ENCODE measurements at places on chromosomes 4 and X.

- DNase-seq = no peak
Measured at GRCh38 chr4:84814094-84814750, 152.3 kb downstream of the WDFY3 start.

DNA sequence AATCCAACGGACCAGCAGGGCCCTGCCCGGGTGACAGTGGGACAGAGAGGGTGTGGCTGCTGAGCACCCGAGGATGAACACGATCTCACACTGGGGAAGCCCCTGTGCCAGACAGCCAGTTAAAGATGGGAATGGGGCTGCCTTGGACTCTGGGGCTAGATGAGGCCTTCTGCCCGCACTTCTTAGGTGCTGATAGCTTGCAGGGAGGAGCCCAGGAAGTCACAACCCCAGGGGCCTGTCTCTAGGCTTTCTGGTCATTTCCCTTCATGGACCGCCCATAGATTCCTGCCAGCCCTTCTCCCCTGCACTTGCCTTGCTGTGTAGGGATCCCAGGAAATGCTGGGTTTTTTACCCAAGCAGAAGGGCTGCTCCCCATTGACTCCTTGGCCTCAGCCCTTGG is 6.2 kb downstream of the ZNF275 start:
- no peak for DNase-seq

GRCh38 chrX:138709886-138710791 is 1.4 kb downstream of the FGF13 start:
- DNase-seq = no peak

DNA sequence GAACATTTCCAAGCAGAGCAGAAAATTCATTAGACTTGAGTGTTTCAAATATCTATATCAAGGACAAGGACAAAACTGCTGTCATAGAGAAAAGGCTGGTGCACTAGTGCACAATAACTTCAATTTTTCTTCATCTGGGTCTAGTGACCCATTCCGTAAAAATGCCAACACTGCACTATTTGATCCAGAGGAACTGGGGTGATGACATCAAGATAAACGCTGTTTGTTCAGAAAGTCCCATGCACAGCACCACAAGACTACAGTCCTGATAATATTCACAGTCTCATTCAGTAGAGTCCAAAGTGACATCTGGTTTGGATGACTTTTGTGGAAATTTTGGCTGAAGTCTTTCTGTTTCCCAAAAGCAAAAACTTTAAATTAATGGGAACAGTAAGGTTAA is 303.5 kb upstream of the GALNT7 start:
- DNase-seq = no peak

DNA sequence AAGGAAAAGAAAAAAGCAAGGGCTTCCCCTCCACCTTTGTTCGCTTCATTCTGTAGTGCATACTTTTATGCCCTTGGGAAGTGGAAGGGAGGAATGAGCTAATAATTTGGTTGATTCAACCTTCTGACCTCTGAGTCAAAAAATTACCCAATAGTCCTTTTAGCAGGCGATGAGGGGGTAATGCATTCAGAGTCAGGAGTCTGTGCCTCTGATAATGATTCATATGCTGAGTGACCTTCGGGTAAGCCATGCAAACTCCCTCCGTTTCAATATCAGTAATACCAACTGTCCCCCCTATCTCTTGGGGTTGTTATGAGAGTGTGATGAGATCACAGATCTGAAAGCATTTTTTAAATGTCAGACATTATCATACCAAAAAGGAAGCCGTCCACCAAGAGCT is 41.6 kb upstream of the ACSL4 start:
- DNase-seq = no peak

GRCh38 chrX:20571611-20572010 is 304.9 kb upstream of the RPS6KA3 start:
- no peak for DNase-seq

DNA sequence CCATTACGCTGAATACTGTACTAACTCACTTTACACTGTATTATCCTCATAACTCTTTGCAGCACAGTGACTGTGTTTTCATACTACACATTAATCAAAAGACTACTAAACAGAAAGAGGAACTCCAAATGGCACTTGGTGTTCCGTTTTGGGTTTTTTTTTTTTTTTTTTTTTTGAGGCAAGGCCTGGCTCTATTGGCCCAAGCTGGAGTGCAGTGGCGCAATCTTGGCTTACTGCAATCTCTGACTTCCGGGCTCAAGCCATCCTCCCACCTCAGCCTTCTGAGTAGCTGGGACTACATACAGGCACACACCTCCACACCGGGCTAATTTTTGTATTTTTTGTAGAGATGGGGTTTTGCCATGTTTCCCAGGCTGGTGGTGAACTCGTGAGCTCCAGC is 10.7 kb downstream of the KLHL8 start:
- DNase-seq = no peak

Data from NCI-H187 treated with DMSO at 0.1 percent for 48 hours (cell line).